ENCODE measurements at places on chromosomes 7 and 10.

DNA sequence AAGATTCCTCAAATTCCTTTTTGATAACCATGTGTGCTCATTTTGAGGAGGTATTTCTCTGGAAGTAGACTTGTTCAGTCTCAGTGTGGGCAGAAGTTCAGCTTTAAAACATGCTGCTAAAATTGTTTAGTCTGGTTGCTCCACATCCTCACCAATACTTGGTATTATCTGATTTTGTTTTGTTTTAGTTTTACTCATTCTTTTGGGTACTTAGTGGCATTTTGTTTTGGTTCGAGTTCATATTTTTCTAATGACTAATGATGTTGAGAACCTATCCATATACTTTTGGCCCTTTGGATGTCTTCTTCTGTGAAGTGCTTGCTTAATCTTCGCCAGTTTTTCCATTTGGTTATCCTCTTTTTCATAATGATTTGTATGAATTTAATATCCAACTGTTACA is 694.2 kb upstream of the FZD8 start:
- no peak for DNase-seq

DNA sequence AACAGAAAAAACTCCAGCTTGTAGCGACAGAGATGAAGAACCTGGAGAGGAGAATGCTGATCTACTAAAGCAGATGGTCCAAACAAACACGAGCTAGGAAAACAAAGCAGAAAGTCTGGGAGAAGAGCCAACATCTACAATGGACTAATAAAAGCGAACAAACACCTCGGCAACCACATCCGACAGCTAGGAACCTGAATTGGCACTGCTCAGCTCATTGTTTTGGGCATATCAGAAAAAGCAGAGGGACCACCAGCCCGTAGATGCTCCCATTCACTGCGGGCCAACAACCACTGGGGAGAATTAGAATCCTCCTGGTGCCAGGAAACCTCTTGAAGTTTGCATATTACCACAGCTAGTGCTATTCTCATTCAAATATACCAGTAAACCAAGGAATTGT is 204.7 kb downstream of the NXPH1 start:
- no peak for DNase-seq

- no peak for DNase-seq
Observed at GRCh38 chr7:151615784-151616183, 96.1 kb upstream of the RHEB start.

GRCh38 chr10:106680061-106680460 is 484.4 kb downstream of the SORCS1 start:
- no peak for DNase-seq

- no peak for DNase-seq
Observed at GRCh38 chr10:131211559-131211958, 100.0 kb downstream of the TCERG1L start.

GRCh38 chr10:101489355-101489754 is 98.7 kb downstream of the POLL start:
- DNase-seq = peak; percentile 27

- no peak for DNase-seq
Observed at GRCh38 chr7:141590071-141590470, 38.9 kb downstream of the AGK start.

DNA sequence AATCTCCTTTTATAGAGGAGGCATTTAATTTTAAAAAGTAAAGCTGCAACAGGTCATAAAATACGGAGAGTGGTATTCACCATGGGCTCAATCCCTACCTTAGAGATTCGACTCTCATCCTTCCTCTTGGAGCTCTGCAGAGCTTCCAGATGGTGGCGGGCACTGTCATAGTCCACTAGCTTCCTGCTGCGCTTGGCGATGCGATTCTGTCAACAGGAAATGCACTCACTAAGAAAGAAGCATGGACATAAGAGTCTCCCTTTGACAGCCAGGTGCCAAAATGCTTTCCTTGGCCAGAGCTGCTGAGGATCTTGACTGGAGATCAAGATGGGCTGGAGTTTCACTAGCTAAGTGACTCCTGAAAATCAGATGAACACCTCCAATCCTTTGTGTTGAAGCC is 154.4 kb downstream of the AMPH start:
- no peak for DNase-seq

DNA sequence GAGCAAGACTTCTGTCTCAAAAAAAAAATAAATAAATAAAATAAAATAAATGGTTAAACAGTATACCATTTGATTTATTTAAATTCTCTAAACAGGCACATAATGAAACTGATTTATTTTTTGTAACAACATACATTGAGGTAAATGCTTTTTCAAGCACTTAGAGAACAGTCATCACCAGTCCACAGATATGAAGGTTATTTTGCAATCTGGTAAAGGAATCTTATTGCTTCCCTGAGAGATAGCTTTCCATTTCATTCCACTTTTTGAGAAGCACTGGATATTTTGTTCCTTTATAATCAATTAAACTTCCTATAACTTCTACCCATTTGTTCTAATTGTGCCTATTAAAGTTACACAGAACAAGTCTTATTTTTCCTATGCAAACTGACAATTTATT is 5.2 kb downstream of the CEP55 start:
- DNase-seq = no peak

Measured in SK-MEL-5 (cell line).